ENCODE measurements at places on chromosomes 4 and X.

DNA sequence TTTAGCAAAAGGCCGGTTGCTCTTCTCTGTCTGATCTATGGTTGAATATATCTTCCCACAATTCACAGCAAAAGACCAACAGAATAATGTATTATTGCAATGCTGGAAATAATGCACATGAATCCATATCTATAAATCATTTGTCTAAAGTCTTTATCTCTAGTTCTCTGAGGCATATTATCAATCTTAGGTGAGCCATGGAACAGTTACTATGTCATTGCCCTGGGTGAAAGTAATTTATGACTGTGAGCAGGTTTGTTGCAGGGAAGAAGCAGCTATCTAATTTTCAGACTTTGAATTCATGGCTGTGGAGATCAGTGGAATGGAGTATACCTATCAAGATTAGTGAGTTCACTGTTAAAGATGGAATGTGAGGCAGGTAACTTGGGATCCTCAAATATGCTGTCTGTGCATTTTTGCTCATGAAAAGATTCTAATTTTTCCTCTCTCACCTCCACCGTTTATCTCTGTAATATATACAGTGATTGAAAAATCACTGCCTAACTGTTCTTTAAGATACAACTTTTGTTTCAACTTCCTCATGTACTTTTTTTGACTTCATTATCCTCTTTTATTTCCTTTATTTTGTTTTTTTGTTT lies 256.8 kb upstream of the ARSJ start:
- DNase-seq = no peak

DNA sequence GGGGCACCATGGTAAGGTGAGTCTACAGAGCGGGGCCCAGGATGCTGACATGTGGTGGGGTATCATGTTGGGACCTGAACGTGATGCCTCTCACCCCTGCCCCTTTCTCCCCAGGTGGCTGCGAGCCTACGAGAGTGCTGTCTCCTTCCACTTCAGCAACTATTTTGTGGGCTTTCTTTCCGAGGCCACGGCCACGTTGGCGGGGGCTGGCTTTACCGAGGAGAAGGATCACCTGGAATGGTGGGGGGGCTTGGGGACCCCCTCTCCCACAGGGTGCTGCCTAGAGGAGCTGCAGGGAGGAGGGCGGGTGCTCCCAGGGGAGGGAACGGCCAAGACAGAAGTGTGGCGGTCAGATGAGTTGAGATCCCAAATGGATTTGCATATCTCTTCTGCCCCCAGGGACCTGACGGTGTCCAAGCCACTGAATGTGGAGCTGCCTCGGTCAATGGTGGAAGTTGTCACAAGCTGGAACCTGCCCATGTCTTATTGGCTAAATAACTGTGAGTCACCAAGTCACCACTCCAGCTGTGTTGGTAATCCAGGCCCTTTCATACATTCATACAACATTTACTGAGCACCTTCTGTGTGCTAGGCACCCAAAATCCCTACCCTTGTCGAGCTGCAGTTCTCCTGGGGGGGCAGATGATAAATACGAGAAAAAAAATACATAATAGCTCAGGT lies 5.5 kb downstream of the PORCN start:
- no peak for DNase-seq

DNA sequence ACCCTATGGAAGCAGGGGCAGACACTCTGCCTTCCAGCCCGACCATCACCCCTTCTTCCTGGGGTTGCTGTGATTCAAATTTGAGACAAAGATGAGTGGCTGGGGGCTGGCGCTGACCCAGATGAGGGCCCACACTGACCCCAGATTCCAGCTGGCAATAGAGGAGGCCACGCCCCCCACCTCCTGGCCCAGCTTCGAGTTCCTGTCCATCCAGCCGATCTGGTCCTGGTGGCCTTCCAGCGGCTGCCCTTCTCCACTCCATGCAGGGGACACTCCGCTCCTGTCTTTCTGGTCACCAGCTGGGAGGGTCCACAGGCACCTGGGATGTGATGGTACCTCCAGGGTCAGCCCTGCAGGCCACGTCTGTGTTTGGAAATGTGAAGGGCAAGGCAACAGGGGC lies 98.5 kb upstream of the PSAPL1 start:
- no peak for DNase-seq

- DNase-seq = no peak
Measured at GRCh38 chr4:143667461-143667860, 33.0 kb downstream of the FREM3 start.

DNA sequence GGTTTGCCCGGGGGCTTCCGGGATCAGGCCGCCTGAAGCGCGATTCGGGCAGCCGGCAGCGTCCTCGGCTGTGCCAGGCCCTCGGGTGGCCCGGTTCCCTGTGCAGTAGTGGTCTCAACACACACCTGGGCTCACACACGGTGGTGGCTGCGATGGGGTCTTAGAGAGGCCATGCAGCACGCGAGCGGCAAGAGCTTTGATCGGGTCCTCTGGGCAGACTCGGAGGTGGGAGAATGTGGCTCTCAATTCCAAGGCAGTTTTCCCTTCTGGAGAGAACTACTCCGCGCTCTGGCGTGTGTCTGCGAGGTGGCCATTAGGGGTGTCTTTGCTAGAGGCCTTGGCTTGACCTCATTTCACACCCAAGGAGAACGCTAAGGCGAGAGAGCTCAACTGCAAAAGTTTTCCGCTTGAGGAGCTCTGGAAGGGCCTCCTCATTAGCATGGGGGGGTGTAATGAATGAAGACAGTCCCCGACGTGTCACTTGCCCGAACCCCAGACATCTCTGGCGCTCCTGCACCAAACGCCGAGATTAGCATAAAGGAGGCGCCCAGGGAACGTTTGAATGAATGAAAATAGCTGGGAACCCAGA lies 771 bp upstream of the RBPJ start:
- DNase-seq = peak; percentile 22
